ENCODE measurements at places on chromosomes 16 and 17. TPM values are rescaled to one million over a fixed set of nuclear protein-coding genes. Genes with fewer than 3 reads are reported as not detected.

DNA sequence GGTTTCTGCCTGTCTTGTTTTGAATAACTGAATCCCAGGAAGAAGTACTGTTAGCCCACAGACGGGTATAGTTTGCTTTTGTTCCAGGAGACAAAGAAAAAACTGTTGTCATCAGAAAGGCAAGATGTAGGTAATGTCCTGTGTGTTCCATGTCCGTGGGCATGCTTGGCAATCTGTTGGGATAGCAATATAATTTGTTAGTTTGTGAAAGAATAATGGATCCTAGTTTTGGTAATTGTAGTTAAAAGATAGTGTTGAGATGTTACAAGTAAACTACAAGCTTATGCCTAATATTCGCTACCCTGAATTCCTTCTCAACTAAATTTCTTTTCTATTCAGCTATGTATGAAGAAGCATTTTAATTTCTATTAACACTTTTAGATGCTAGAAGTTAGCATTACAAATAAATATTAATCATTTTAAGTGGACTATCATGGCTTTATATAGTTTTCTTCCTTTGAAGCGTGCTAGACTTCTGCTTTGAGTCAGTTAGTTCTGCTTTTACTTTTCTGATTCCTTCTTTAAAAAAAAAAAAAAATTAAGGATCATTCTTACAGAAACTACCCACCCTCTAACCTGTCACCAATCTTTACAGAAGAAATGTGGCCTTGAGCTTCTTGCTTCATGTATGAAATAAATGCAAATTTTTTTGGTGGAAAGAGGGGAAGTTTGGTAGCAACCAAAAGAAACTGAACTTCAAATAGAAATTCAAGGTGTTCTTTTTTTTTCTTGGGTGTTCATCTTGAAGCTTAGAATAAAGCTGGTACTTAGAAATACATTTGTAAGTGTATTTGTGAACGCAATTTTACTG is 2.4 kb downstream of the EVI2A start:
- no peak overlapping the region for H3K4me3 ChIP-seq
- peak overlapping the region; percentile 65 for H3K27ac ChIP-seq

- no peaks in the 10 kb centered on the region for H3K27me3 ChIP-seq
- DNase-seq: no peak
- H3K36me3 ChIP-seq: peaks cover 19% of the 10 kb centered on the region
Measured at GRCh38 chr16:3754081-3754703, 36.9 kb upstream of the TRAP1 start.

GRCh38 chr17:50637829-50638605 is 3.3 kb downstream of the ABCC3 start:
- no peaks in the 10 kb centered on the region for H3K36me3 ChIP-seq
- peak overlapping the region; percentile 86 for H3K27ac ChIP-seq
- no peak overlapping the region for H3K4me3 ChIP-seq
- H3K27me3 ChIP-seq: peaks cover 12% of the 10 kb centered on the region

GRCh38 chr17:29412780-29413565 is 22.8 kb downstream of the TAOK1 start:
- no peak for DNase-seq
- H3K27me3 ChIP-seq: no peaks in the 10 kb centered on the region
- H3K36me3 ChIP-seq: peaks cover 9% of the 10 kb centered on the region
- H3K27ac ChIP-seq: no peak overlapping the region
- peaks cover 21% of the 10 kb centered on the region for H3K4me1 ChIP-seq

- H3K4me3 ChIP-seq: peak overlapping the region; percentile 47
- peaks cover 14% of the 10 kb centered on the region for H3K27me3 ChIP-seq
- DNase-seq: peak; percentile 50
- H3K27ac ChIP-seq: peak overlapping the region; percentile 49
- peaks cover 36% of the 10 kb centered on the region for H3K4me1 ChIP-seq
Measured at GRCh38 chr16:275041-275641, 603 bp downstream of the RGS11 start.

The GP2 gene
- total RNA-seq: 1.2 TPM

All from stomach (tissue), 19 donors.